ENCODE measurements at places on chromosomes 6 and 20.

- DNase-seq: no peak
These were observed 671 bp downstream of the E2F1 start for GRCh38 chr20:33685328-33686099.

- no peak for DNase-seq
These were observed 329.5 kb upstream of the JAG1 start for GRCh38 chr20:11003341-11003740.

- no peak for DNase-seq
These were observed 69.3 kb downstream of the FAM50B start for GRCh38 chr6:3918469-3918868.

GRCh38 chr6:166987930-166988329, 11.3 kb upstream of the CEP43 start:
- no peak for DNase-seq

GRCh38 chr6:41836022-41836659, 48.6 kb downstream of the TOMM6 start:
- no peak for DNase-seq
